SK-MEL-5 (cell line): ENCODE measurements at places on chromosomes 5 and 9.
A peak's percentile ranks its signal among the peaks of the same experiment; 100 is the strongest.

DNA sequence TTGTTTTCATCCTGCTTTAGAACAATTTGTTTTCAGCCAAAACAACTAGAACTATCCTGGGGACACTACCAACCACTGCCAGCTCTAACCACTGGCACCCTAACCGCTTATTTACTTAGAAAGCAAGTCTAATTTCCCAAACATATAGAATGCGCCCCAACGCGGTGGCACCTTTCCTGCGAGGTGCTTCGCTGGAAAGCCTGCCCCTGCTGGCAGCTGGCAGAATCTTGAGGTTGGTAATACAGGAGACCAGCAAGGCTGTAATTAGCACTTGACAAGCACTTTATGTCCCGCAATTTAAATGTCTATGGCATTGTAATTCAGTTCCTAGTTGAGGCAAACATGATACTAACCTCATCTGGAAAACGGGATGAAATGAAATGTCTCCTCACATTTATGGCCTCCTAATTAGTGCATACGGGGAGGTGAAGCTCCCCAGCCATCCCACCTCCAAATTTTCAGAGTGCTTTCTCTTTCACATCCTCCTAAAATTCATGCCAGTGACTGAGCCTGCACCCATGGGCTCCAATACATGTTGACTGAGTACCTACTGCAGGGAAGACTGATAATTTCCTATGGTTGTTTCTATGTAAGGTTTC lies 30.4 kb downstream of the GABBR2 start:
- DNase-seq = no peak

GRCh38 chr5:149902177-149902576 lies 42.4 kb downstream of the PDE6A start:
- DNase-seq = peak; percentile 64

GRCh38 chr9:89160806-89161205 lies 17.8 kb downstream of the SHC3 start:
- DNase-seq = no peak

DNA sequence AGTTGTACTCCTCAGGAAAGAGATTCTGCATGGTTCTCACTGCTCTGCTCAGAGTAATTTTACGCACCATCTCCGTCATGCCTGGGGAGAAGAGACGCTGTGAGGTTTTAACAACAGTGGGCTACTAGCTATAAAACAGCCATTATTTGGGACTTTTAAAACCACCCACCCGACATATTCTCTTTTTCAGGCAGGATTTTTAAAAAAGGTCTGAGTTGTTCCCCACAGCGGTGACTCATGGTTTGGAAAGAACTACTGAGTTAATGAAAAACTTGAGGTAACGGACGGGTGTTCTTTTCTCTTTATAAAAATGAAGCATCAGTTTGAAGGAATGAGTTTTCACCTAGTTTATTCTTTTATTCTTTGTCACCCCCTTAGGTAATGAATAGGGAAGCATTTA lies 61.3 kb downstream of the TTLL11 start:
- no peak for DNase-seq

DNA sequence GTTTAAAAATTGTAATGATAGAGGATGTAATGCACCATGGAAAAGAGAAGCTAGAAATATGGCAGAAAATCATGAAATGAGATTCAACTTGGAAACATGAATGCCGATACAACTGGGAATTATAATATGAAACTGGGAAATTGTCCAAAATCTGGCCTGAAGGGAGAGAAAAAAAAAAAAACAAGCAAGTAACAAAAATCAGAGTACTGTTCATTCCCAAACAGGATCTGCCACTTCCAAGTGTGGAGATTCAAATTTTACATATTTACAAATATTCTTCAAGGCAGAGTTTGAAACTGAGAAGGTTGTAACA lies 56.6 kb upstream of the MOCS2 start:
- peak; percentile 7 for DNase-seq

DNA sequence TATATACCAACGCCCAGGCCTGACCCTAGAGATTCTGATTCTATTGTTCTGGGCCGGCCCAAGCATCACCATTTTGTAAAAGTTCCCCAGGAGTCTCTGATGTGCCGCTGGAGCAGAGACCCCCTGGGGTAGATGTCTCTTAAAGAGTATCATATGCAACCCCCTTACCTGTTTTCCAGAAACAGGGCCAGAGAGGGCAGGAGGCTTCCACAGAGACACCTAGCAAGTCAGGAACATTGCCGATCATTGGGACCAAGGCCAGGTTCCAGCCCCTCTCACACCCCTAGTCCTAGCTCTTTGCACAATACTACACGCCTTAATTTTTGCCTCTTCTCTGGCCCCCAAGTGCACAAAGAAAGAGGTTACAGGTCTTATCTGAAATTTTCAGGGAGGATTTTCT lies 63.8 kb downstream of the TMOD1 start:
- DNase-seq = no peak

DNA sequence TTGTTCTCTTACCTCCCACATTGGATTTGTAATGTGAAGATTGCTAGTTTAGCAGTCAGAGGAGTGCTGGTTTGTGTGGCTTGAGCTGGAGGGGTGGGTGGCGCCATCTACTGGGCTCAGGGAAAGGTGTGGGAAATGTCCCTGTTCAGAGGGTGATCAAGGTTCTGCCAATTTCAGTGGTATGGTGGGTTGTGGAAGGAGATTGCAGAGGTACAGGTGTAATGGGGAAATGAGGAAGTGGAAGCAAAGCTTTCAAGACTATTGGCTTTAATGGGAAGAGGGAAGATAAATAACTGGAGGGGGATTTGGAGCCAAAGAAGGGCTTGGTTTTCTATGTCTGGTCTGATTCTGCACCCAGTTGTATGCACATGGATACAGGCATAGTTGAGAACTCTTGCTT lies 76.4 kb downstream of the OSMR start:
- peak; percentile 84 for DNase-seq

DNA sequence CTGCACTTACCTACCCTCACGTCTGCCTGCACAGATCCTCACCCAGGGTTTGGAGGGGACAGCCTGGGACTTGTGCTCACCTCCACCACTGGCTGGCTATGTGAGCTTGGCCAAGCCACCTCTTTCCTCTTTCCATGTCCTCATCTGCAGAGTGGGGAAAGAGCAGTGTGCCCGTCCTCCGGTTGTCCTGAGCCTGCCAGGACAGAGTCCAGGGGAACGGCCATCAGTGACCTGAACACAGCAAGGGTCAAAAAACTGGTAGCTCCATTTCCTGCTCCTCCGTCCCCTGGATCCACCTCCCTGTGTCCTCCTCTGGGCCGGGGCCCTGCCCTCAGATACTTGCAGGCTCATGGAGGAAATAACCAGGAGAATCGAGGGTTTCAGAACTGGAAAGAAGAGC lies 187.7 kb downstream of the OLFM1 start:
- no peak for DNase-seq

GRCh38 chr5:41796061-41796460 lies 74.2 kb downstream of the OXCT1 start:
- DNase-seq = no peak

DNA sequence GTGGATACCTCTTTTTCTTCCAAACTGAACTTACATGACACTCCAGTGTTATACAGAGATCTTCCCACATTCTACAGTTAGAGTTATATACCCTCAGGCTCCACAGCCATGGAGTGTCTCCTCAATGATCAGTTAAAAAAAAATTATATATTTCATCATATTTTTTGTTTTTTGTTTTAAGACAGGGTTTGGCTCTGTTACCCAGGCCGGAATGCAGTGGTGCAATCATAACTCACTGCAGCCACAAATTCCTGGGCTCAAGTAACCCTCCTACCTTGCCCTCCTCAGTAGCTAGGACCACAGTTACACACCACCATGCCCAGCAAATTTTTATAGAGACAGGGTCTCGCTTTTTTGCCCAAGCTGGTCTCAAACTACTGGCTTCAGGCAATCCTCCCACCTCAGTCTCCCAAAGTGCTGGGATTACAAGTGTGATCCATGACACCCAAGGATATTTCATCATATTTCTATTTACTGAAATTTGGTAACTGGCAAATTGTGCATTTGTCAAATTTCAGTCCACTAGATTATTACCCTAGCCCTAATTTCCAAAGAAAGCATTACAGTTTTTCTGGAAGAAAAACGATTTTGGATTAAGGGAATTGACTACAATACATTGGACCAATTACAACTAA lies 18.1 kb upstream of the SCAI start:
- peak; percentile 32 for DNase-seq

- no peak for DNase-seq
Measured at GRCh38 chr5:33887268-33887667, 4.5 kb downstream of the ADAMTS12 start.

DNA sequence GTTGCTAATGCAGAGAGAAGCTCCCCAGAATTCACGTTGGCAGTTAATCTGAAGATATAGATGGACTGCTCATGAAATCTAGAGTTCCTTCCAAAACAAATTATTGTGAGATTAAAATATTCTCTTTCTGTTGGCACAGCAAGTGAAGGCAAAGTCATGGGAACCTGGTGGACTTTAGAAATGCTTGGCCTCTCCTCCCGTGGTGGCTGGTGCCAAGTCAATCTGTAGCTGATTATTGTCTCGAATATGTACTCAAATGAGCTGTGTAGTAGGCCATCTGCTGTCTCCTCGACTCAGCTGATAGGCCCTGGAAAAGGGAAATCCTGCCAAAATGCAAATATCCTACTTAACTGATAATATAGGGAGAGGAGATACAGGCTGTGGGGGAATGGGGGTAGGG lies 69.3 kb downstream of the DAPK1 start:
- no peak for DNase-seq

- no peak for DNase-seq
Measured at GRCh38 chr9:126927419-126927818, 12.8 kb downstream of the RALGPS1 start.

DNA sequence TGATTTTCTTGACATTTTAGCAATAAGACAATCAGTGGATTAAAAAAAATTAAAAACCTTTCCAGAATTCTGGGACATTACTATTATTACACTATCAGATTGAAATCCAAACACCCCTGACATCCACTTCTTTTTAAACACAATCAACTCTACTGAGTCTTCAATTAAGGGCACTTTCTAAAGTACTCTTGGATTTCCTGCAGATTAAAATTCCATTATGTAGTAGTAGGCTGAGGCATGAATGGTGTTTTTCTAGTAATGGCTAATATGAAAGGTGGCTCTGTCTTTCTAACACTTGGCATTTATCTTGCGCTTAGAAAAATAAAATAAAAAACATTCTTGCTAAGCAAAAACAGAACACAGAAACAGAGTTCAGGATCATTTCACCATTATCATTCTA lies 107.8 kb downstream of the OXCT1 start:
- no peak for DNase-seq

DNA sequence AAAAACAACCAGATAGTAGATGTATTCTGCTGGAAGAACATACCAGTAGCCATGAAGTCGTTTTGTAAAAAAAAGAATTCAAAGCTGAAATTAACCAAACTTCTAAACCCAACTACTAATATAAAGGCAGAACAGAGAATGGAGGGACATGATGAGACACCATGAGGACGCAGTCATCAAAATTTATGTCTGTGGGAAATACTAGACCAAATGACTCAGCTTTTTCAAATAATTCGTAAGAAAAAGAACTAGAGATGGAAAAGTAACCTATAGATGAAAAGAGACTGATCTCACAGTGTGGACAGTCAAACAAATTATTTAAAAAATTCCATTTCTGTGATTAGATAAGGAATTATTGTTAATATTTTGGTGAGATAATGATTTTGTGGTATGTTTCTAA lies 10.3 kb downstream of the TTC23L start:
- DNase-seq = no peak

DNA sequence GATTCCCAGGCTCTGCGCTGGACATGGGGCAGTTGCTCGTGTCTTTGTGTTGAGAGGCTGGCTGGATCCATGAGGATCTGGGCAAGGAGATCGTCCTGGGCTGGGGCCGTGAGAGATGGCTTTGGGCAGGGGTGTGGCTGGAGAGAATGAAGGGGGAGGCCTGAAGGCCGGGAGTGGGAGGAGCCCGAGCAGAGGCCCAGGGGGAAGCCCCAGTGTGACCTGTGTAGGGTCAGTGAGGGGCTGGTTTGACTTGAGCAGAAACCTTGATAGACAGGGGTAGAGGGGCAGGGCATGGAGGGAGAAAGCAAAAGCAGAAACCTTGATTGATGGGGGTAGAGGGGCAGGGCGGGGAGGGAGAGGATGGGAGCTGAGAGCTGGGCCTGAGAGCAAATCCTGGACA lies 54.4 kb upstream of the ASS1 start:
- DNase-seq = no peak

GRCh38 chr5:2588850-2589501 lies 162.5 kb downstream of the IRX2 start:
- no peak for DNase-seq

- peak; percentile 93 for DNase-seq
Measured at GRCh38 chr5:140547508-140548299, at the start of gene EIF4EBP3. Gene EIF4EBP3 (plus strand): TSS chr5:140547662. CDS start chr5:140547738, 76 bp downstream.

DNA sequence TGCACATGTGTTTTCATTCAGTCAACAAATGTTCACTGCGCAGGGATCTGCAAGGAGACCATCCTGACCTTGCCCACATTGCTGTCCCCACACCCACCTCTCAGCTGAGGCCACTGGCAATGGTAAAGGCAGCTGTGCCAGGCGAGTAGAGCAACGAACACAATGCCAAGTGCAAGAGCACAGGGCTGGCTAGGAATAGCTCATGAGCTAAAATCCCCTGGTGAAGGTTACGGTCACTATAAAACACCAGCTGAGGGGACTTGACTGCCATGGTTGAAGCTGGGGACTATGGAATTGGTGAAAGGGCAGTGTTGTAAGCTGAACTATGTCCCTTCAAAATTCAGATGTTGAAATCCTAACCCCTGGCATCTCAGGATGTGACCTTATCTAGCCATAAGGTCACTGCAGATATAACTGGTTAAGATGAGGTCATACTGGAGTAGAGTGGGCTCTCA lies 96.1 kb downstream of the OTULIN start:
- DNase-seq = no peak

DNA sequence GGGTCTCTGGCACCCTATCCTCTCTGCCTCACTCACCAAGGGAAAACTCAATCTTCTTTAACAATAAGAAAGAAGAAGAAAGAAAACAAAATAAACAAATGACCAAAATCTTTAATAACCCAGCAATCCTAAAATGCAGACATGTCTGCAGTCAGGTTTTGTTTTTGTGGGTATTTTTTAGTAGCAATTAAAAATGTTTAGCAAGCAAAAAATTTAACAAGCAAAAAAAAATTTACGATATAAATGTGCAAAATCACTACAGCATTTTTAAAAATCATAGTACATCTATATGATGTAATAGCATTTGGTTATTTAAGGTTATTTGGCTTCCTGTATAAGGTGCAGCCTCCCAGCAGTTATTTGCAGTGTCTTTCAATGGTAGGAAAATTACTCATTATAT lies 151.3 kb upstream of the MAP3K1 start:
- DNase-seq = no peak

DNA sequence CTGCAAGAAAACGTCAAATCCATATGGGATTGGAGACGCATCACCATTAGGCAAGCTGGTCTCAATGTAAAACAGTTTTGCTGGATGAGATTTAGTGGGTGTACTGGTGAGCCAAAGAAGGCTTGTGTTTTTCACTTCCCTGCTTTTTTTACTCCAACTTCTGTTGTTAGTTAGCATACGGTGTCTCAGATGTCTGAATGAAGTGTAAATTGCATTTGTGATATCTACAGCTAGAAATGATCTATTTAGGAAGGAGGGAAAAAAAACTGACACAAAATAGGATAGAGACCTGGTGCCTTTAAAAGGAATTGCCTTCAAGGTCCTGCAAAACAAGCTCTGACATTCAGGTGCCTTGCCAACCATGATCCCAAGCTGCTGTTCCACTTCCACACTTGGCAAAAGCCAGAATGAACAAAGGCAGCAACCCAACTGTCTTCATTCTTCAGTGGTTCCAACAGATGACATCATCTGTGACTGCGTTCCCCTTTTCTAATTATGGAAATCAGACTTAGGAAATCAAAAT lies 104.2 kb upstream of the RAI14 start:
- DNase-seq = no peak
